Activated T-cell treated with anti-CD3 and anti-CD28 coated beads for 1 hour (primary cell): ENCODE measurements at places on chromosomes 2 and 18.

DNA sequence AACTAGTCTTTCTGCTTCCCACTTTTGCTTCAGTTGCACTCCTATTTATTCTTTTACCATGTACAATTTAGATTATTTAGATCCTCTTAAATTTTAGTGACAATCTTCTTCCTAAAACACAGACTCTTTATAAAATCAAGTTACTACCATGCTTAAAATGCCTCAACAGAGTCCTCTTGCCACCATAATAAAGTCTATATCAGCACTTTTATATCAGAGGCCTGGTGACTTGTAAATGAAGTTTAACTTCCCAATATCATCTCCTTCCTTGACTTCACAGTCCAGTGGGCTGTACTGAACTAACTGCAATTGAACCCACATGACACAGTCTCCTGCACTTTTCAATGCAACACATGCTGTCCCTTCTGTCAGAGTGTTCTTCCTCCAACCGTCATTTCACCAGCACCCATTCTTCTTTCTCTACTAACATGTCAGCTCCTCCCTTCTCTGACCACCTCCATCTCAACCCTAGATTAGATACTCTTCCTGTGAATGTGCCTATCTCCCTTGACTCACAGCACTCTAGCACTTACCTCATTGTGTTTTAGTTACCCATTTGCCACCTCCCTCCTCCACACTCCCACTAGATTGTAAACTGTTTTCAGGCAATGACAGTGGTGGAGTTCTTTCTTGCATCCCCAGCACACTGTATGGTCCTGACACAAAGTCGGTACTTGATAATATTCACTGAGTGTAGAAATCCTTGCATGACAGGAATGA is 414.9 kb downstream of the SATB2 start:
- DNase-seq, result no peak

- no peak for DNase-seq
Observed at GRCh38 chr2:240985881-240986786, 12.3 kb upstream of the SNED1 start.

DNA sequence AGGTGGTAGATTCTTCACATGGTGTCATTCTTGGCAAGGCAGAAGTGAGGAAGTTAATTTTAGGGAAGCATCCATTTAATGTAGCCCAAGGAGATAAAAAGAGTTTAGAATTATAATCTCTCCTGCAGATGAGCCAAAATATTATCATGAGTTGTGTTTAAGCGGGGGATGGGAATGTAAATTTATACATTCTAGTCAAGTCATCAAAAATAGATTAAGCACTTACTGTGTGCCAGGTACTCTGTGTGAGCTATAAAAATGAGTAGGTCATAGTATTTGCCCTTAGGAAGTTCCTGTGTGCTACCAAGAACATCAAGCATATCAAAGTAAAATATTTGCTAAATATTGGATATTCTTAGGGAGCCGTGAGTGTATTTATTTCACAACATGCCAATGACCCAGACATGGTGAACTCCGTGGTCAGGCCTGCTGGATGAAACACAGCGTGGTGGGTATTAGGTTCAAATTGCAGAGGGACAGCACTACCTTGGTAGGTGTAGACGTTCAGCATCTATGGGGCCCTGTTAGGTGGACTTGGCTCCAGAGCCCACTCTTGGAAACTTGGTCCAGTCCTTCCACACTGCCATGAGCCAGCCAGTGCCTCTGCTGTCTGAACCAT is 37.4 kb downstream of the MEIS1 start:
- no peak for DNase-seq

DNA sequence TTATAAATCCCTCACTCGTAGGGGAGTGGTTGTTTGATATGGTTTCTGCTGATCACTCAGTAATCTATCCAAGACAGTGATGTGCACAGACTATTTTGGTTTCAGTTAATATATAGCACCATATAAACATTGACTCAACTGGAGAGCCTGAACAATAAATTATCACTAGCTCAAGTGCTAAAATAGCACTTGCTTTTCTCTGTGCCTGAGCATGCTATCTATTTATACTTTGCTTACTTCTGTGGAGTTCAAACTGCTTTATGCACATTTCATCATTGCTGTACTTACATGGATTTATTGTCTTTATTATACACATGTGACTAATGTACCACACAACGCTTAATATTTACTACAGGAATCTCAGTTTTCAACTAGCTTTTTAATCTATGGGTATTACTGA is 133.6 kb downstream of the BCL2 start:
- DNase-seq, result no peak

GRCh38 chr2:120831891-120832290 is 96.2 kb downstream of the GLI2 start:
- DNase-seq, result no peak

DNA sequence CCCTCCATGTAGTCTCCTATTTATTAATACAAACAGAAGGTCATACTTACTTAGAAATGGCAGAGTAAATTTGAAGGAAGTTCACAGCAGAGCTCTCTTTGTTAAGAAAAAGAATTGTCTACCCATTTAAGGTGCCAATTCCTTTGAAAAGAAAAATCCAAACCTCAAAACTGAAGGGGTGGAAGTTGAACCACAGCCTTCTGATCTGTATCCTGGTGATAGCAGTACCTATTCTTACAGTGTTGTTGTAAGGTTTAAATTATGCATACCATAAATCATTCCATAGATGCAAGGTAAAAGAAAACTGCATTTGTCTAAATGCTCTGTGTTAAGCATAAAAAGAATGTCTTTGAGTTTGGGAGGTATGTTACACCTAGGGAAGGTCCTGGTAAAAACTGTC is 47.6 kb downstream of the COBLL1 start:
- no peak for DNase-seq

DNA sequence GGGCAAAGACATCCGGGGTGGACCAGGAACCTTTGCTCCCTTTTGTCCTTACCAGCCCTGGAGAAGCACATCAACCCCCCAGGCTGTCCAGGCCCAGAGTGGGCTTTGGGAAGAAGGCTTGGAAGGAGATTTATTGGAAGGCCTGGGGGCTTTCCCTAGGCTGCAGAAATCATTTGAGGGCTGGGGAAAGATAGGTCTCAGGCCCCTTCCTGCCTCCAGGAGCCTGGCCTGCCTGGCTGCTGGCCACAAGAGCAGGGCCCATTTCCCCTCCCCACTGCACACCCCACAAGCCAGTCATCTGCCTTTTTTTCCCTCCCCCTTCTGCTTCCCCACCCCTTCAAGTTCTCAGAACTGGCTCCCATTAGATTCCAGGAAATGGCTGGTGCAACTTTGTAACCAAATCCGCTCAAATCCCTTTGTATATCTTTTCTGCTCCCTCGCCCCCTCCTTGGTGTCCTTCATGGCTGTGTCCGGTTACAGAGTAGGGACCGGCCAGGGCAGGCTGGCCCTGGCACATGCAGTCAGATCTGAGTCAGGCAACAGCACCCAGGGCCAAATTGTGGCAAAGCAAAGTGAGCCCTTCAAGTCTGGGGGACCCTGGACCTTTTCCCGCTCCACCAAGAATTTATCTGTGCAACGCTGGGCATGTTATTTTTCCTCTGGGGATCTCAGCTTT is 20.8 kb upstream of the TNP1 start:
- no peak for DNase-seq

- DNase-seq, result no peak
Observed at GRCh38 chr2:197191177-197191939, 119.2 kb downstream of the ANKRD44 start.

DNA sequence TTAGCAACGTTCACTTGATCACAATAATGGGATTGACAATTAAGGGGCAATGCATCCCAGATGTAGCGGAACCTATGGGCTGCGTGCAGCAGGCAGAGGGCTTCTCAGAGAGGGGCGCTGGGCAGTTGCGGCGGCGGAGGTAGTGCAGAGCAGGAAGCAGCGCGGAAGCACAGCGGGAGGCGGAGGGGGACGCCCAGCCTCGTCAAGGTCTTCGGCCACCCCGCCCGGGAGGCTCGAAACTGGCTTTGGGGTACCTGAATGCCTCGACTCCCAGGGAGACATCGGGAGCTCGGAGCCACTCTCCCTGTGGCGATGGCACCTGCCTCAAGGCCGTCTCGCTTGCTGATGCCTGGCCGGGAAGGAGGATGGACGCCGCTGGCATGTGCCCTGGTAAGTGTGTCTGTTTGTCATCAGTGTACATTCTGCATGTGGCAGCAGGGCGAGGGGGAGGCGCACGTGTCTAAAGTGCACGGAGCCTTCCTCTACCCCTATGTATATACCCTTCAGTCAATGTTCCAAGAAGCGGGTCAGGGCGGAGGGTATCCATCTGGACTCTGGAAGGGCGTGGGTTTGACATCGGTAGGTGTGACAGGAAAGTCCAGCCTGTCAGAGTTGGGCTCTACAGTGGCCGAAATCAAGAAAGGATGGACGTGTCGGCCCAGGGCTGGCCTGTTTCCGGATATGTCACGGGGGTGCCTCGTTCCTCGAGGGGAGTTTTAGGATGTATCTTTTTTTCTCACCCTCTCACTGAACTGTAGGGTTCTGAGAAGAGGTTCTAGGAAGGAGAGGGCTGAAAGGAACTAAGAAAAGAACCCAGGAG is 7.5 kb upstream of the SP9 start:
- DNase-seq, result no peak

DNA sequence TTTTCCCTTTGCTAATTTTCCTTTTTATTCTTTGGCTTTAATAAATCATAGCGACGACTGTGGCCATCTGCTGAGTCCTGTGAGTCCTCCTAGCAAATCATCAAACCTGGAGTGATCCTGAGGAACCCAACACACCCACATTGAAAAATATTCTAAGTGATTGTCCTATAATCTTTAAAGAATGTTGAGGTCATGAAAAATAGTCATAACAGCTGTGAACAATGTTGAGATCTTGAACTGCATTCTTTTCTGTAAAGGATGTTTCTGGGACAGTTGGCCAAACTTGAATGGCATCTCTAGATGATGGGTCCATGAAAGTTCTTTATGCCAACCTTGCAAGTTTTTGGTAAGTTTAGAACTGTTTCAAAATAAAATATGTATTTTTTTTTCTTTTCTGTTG is 53.2 kb upstream of the ADAM23 start:
- DNase-seq, result no peak
